Left colon (tissue), 2 donors: ENCODE measurements at places on chromosomes 2 and 18. TPM values are rescaled to one million over a fixed set of nuclear protein-coding genes. Genes with fewer than 3 reads are reported as not detected.
A peak's percentile ranks its signal among the peaks of the same experiment; 100 is the strongest.

Gene CNOT9
- 32.7 TPM for total RNA-seq

DNA sequence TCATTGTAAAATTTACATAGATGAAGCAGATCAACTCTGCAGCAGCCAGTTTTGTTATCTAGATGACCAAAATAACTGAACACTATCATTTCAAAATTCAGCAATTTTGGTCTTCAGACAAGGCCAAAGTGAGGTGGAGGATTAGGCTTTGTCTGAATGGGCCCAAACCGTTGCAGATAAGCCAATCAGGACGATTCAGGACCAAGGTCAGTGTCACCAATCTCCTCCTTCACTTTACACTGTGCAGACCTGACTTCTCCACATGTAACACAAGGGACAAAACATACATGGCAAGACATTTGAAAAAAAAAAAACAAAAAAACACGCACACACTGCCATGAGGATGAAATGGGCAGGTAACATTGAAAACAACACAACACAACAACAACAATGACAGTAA lies 211.2 kb downstream of the NAPG start:
- DNase-seq = no peak

DNA sequence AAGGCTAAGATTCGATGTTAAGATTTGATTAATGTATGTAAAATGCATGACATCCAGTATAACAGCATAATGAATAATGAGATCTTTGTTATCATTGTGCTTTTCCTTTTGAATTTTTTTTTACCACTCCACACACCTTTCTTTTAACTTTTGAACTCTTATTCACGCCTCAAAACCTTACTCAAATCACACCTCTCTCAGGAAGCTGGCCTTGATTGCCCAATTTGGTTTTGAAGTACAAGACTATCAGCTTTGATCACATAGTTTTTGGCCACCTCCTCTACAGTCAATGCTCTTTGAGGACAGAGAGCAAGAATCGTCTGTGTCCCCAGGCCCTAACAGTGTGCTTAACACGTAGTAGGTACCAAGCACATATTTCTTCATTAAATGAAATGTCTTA lies 29.9 kb upstream of the SLC9A2 start:
- DNase-seq = no peak

Gene DTNB
- 5.0 TPM for total RNA-seq

Gene MRPL19
- total RNA-seq = 51.2 TPM

Gene FMNL2
- total RNA-seq = 14.9 TPM

- no peak for DNase-seq
Measured at GRCh38 chr18:41871229-41872000, 83.6 kb upstream of the PIK3C3 start.

DNA sequence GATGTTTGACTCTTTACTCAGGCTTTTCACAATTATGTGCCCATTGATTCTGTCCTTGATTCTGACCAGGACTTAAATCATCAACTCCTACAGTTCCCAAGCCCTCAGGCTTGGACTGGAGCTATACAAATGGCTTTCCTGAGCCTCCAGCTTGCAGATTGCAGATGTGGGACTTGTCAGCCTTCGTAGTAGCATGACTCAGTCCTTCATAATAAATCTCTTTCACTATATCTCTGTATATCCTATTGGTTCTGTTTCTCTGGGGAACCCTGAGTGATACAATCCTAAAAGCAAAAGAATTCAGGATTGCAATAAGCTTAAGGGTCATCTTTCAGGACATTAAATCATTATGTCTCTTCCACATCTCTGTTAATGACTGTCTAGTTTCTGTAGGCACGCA lies 356.6 kb downstream of the RIT2 start:
- no peak for DNase-seq

DNA sequence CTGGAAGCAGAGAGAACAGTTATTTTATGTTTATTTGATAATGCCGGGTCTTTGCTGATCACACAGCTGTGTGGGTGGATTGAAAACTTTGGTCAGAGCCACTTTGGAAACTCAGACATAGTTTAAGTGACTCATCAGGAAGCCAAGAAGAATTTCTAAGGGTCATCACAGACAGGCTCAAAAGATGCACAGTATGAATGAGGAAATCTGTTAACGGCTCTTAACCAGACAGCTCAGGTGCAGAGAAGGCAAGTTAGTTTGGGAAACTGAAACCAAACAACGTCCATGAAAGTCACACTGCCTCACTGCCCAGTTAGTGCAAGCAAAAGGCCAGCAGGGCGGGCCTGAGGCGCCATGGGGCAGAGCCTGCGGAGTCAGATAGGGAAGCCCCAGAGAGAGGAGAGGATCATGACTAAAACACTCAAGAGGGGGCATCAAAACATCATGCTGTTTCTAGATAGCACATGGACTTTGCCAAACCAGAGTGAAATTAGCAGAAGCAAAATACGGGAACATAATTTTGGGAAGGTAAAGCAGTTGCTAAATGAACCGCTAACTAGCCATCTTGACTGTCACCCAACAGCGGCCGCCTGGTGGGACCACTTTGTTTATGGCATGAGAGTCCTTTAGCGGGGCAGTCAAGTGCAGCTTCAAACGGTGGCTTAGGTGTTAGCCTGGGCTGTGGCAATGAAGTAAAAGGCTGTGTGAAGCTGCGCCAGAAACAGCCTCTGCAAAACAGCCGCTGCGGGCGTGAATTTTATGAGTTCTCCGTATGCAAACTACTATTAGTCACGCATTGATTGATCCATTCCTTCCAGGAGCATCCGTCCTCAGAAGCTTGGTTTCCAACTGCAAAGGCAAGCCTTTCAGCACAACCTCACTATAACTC lies 101.2 kb downstream of the KCTD18 start:
- DNase-seq = peak; percentile 46

DNA sequence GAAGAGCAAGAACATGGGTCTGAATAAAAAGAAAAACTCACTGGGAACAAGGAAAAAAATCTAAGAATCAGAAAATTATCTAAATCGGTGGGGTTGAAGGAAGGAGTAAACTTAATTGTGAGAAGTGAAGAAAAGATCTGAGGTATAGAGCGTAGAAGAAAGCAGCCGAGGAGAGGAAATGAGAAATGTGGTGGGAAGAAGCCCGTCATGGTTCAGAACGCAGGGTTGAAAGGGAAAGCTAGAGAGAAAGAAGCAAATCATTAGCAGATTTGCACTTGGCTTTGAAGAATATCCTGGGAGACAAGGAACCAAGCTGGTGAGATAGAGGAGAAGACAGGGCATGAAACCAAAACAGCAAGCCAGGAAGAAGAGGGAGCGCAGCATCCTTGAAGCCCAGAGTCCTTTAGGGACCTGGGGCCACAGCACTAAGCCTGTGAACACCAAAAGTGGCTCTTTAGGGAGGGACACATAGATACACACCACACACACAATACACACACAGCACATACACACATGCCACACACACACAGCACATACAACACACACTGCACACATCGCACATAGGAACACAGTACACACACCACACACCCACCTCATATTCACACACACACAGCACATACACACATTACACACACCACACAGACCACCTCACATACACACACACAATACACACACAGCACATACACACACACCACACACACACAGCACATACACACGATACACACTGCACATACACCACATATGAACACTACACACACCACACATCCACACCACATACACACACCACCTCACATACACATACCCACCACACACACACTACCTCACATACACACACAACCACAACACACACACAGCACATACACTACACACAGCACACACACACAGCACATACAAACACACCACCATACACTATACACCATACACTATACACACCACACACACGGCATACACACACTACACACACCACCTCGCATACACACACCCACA lies 274.6 kb downstream of the ETAA1 start:
- no peak for DNase-seq

GRCh38 chr2:23301136-23301535 lies 83.8 kb upstream of the KLHL29 start:
- no peak for DNase-seq
